Activated T-helper 9 cell treated with anti-CD3 and anti-CD28 coated beads, Interleukin-2, amount 50 U/mL, for 16 hours (primary cell): ENCODE measurements at places on chromosomes 1 and 21.
A peak's percentile ranks its signal among the peaks of the same experiment; 100 is the strongest.

GRCh38 chr1:89682611-89683010, 49.7 kb downstream of the LRRC8C start:
- DNase-seq = no peak

GRCh38 chr1:245858722-245859492, 648.2 kb downstream of the SMYD3 start:
- no peak for DNase-seq

DNA sequence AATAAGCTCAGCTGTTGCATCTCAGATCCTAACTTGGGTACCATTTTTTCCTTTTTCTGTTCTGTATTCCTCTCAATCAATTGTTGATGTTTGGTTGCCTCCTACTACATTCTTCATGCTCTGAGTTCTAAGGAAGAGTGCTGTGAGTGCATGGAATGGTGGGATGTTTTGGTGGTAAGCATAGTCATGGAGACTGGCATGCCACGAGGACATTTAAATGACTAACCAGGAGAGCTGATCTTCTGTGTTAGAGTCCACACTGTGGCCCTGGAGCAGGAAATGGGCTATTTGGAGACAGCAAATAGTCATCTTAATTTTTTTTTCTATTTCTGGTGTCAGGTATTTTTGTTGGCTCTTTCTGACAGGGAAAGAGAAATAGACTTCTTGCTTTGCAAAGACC, 69.5 kb upstream of the HSD17B7 start:
- DNase-seq = no peak

GRCh38 chr1:213744780-213745179, 243.0 kb upstream of the PROX1 start:
- no peak for DNase-seq

DNA sequence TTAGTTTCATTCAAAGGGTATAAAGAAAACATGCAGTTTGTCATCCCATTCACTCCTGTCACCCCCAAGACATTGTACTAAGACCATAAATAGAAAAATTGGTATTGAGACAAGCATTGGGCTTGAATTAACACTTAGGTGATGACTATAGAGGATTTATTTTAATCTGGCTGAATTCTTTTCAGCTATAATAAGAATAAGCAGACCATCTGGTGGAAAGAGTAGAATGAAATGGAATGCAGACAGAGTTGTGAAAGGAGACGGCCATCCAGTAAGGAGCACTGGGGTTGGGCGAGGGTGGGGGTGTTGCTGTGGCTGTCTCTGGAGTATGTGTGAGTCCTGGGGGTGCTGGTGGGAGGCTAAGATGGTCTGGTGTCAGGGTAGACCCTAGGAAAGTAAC, 125.0 kb upstream of the IVNS1ABP start:
- DNase-seq = no peak

GRCh38 chr1:229636042-229636441, 10.0 kb downstream of the URB2 start:
- no peak for DNase-seq

- DNase-seq = no peak
Measured at GRCh38 chr1:23408797-23409290, 15.7 kb downstream of the TCEA3 start.

- no peak for DNase-seq
Measured at GRCh38 chr1:56404066-56404465, 175.3 kb downstream of the PLPP3 start.

GRCh38 chr1:231576804-231577718, 48.6 kb downstream of the TSNAX start:
- DNase-seq = no peak

DNA sequence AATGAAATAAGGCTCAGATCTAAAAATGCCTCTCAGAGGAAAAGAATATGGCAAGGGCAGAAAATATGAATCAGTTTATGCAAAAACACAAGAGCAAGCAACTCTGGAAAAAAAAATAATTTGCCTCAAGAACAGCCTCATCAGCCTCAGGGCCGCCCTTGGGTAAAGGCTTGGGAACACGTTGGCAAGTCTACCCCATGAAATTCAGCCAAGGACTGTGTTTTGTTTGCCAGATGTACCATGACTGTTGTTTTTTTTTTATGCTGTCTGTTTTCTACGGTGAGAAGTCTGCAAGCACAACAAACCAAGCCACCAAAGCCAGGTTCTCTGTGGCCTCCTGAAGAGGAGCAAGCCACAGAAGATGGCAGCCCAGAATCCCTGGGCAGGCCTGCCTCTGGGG, 18.0 kb downstream of the HHIPL2 start:
- no peak for DNase-seq

GRCh38 chr1:180269645-180270529, 39.8 kb downstream of the LHX4 start:
- no peak for DNase-seq

DNA sequence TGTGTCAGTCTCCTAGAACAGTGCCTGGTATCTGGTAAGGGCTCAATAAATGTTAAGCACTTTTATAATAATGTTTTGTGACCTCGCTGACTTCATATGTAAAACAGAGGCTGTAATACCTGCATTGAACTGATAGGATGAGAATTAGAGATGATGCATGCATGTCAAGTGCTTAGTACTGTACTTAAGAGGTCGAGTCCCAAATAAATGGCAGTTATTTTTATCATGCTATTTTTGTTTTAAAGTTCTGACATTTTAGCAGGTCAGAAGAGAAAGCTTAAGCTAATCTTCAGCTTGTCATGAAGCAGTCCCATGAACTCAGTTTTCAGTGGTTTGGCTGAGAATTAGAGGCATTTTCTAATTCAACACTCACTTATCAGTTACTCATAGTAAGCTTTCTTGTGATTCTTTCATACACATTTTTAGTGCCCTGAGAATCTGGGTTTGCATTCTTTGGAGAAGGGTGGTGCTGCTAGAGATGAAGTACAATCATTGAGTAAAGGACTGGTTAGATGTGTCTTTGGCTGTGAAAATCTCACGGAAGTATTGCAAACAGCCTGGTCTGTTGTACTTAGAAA, 75.7 kb upstream of the RAVER2 start:
- no peak for DNase-seq

DNA sequence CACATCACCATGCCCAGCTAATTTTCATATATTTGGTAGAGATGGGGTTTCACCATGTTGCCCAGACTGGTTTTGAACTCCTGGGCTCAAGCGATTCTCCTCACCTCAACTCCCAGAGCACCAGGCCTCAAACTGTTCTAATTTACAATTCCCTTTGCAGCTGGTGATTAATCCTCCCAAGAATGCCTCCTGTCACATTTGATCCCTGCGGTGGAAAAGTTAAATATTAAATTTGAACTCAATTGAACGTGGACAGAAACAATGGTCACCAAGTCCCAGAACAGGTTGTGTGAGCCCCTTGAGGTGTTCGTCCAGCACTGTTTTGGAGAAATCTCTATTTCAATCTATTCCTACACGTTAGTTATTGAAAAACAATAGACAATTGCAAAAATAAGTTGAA, 2.0 kb upstream of the ANKRD35 start:
- no peak for DNase-seq

GRCh38 chr21:31917108-31917507, 44.3 kb downstream of the HUNK start:
- DNase-seq = no peak

DNA sequence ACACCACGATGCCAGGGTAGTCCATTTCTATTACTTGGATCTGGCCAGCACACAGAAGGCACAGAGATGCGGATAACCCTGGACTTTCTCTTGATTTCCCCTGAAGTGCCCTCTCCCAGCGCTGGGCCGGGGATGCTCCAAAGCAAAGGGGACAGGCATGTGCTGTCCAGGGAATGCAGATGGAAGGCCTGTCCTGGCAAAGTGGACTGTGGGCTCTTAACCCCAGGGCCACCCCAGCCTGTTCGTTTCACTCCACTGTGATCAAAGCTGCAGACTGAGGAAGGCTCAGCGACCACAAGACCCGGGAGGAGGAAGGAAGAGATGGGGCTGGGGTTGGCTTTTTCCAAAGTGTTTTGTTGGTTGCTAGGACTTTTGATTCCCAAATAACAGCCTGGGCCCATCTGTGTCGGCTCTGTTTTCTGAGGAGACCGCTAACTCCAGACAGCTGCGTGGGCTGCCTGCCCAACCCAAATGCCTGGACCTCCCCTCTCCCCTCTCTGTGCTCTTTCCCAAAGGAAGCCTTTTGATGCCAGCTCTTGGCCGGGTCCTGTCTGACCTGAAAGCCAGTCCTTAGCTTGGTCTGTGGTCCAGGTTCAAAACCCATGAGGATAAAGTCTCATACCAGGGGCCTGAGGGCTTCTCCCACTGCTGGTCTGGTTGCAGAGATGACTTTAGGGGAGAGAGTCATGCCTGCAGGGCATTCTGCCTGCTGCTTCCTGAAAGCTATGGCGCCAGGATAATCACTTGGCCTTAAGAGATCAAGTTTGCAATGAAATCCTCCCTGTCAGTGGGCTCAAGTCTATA, 119.6 kb upstream of the CD34 start:
- DNase-seq = no peak

- no peak for DNase-seq
Measured at GRCh38 chr1:166999075-166999474, 10.0 kb downstream of the MAEL start.

GRCh38 chr1:117068580-117068979, 8.5 kb downstream of the TTF2 start:
- no peak for DNase-seq

- DNase-seq = no peak
Measured at GRCh38 chr21:38433471-38433870, 64.8 kb downstream of the ERG start.

- no peak for DNase-seq
Measured at GRCh38 chr1:110187139-110187890, 22.8 kb upstream of the KCNC4 start.

DNA sequence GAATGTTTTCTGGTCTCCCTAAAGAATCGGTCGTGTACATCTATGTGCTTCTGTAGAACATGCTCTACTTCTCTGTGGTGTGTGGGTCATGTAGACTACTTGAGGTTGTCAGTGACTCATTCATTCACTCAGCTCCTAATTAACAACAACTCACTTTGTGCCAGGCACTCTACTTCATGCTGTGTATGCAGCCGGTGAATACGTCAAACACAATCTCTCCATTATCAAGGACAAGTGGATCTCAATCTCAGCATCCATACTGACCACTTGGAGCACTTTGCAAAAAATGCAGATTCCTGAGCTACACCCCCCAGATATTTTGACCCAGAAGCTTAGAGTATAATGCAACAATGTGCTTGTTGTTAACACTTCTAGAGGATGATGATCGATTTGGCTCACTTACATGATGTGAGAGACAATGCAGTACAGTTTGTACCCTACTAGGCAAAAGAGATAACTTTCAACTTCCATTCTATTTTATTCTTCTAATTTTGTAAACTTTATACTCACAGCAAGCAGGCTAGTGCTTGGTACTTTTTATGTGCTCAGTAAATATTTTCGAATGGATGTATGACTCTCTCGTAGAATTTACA, 508.6 kb upstream of the ADAMTS5 start:
- no peak for DNase-seq

DNA sequence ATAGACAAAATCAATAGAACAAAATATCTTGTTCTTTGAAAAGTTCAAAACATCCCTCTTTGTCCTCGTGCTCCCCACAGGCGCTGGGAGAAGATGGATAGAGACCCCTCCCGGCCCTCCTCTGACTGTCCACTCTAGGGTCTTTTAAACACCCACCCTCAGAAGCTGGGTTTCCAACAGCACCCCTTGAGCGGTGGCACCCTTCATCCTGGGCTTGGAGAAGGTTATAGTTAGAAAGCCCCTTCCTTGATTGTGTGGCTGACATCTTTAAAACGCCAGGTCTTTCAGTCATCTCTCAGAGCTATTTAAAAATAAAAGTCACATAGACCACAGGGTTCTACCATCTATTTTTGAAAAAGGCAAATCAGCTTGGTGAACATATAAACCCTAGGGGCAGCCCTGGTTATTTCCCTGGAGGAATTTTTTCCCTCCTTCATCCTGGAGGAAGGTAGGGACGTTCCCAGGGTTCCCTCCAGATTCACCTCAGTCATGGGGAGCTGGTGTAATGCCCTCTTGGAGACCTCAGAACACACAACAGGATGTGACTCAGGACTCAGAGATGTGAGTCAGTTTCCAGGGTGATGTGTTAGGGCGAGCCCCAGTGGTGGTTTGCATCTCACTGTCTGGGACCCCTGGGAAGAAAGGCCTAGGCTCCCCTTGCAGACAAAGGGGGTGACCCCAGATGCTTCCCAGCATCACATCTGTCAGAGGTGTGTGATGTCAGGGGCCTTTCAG, 138.5 kb downstream of the CLIC6 start:
- peak; percentile 56 for DNase-seq

GRCh38 chr21:45880097-45881068, 101.2 kb upstream of the COL6A1 start:
- DNase-seq = peak; percentile 51

GRCh38 chr1:206778031-206778430, 5.7 kb upstream of the IL10 start:
- DNase-seq = no peak

DNA sequence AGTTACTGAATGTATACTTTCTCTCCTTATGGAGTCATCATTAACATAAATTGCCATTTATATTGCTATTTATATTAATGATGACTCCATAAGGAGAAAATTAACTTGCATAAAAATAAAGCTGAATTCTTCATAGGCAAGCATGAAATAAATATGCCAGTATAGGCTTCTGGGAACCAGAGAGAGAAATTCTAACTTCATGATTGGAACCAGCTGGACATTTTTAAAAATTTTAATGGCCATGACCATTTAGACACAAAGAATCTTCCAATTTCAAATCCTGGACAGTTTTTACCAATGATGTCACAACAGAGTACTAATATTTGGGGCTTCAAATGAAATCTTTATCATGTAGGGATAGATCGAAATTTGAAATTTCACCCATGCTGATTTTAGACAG, 268.7 kb downstream of the PTGER3 start:
- DNase-seq = no peak

DNA sequence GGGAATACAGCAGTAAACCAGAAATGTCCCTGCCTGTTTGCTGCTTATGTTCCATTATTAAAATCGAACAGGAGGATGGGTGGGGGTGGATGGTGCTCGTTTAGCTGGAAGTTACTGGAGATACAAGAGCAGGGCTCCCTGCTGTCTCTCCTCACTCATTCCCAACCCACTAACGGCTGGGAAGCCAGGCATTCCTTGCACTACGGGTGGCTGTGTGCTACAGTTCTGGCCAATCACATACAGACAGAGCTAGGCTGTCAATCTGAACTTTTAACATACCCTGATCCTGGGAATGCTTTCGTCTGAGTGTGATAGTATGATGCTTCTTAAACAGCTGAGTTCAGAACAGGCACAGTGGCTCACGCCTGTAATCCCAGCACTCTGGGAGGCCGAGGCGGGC, 7.0 kb downstream of the SIPA1L2 start:
- no peak for DNase-seq

GRCh38 chr1:218636548-218636947, 291.4 kb downstream of the TGFB2 start:
- no peak for DNase-seq

DNA sequence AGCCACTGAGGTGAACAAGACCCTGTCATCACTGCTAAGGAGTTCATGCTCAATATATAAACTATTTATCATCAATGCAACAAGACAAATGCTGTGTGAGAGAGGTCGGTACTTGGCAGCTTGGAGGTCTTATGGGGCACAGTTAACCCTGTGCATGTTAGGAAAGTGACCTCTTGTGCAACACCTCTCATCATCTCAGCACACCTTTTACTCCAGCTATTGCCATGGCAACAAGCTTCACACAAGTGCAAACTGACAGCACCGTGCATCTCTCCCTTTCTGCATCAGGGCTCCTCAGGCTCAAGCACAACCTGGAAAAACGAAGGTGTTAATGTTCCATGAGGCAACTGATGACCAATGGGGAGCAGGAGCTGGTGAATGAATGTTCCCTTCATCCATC, 14.7 kb upstream of the MYSM1 start:
- DNase-seq = no peak

GRCh38 chr1:213464786-213465460, 413.9 kb downstream of the RPS6KC1 start:
- DNase-seq = no peak
